ENCODE measurements at places on chromosomes 12 and 14.

GRCh38 chr14:68756000-68756481, 36.8 kb downstream of the ZFP36L1 start:
- no peak for DNase-seq

DNA sequence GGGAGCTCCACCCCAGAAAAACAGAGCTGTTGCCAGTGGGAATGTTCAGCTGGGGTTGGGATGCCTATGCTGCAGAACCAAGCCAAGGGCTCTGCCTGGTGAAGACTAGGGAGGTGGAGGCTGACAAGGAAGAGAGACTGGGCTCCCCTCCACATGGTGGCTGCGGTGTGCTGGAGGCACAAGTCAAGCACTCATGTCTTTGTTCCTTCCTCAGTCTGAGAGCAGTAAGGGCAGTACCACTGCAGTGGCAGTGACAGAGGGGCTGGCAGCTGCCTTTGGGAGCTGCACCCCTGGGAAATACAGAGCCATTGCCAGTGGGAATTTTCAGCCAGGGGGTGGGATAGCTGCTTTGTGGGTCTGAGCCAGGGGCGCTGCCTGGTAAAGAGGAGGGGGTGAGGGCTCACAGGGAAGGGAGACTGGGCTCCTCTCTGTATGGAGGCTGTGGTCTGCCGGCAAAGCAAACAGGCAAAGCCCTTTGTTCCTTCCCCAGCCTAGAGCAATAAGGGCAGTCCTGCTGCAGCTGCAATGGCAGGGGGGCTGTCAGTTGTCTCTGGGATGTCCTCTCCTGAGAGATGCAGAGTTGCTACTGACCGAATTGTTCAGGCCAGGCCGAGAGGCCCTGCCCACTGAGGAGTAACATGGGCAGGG, 255.9 kb downstream of the RAD51B start:
- DNase-seq: no peak

- DNase-seq: no peak
These were observed 525.7 kb downstream of the SOX5 start for GRCh38 chr12:23423796-23424195.

GRCh38 chr12:102708108-102708507, 208.9 kb downstream of the PAH start:
- no peak for DNase-seq

DNA sequence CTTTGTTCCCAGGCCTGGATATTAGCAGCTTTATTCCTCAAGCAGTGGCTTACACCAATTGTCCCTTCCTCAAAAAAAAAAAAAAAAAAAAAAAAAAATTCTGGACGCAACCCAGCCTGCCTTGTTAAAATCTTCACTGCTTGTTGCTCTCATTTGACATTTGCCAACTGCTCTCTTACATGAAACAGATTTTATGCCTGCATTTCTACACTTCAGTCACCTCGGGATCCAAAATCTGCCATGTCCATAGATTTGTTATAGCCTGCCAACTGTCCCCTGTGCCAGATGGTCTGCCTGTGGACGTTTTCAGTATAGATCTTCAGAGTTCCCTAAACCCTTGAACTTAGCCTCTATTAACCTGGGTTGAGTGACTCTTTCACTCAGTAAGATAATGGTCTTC, 651.5 kb downstream of the FSCB start:
- DNase-seq: no peak

GRCh38 chr14:91272341-91273272, 28.1 kb upstream of the GPR68 start:
- no peak for DNase-seq

GRCh38 chr14:77556946-77557345, 58.3 kb upstream of the ISM2 start:
- DNase-seq: peak; percentile 47

DNA sequence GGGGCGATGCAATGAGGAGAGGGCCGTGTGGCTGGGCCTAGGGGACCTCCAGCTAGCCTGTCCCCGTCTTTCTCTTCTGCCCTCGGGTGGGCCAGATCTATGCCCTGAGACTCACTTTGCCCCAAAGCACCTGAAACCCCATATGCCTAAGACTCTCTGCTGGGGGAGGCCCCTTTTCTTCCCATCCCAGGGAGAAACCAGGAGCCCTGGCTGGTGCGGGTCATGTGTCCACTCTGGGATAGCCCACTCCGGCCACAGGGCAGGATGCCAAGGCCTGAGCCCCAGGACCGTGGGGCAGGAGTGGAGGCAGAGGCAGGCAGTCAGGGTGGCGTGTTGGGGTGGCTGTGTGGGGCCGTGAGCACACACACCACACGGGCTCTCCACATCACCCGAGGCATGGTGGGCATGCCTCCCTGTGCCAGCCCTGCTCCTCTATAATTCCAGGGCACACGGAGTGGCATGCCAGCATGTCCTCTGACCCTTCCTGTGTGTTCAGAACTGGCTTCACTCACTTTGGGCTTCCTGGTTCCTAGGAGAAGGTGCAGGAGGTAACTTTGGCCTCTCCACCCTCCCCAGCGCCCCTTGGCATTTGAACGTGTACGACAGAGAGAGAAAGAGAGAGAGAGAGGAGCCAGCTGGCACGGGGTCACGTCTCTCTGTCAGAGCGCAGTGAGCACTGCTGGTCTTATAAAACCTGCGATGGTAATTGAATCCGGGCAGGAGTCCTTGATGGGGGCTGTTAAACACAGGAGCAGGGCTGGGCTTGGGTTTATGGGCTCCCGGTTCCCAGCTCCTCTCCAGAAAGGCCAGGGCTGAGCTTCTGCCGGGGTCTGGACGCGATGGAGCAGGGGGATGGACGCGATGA, 144.2 kb downstream of the KIF26A start:
- DNase-seq: no peak

GRCh38 chr12:70556179-70556869, 80.9 kb downstream of the PTPRB start:
- DNase-seq: no peak

- DNase-seq: peak; percentile 30
These were observed 44.7 kb downstream of the FERMT2 start for GRCh38 chr14:52906141-52906601.

- DNase-seq: no peak
These were observed 89.7 kb downstream of the ERGIC2 start for GRCh38 chr12:29291226-29291625.

GRCh38 chr12:45354399-45354798, 138.5 kb downstream of the ANO6 start:
- no peak for DNase-seq

DNA sequence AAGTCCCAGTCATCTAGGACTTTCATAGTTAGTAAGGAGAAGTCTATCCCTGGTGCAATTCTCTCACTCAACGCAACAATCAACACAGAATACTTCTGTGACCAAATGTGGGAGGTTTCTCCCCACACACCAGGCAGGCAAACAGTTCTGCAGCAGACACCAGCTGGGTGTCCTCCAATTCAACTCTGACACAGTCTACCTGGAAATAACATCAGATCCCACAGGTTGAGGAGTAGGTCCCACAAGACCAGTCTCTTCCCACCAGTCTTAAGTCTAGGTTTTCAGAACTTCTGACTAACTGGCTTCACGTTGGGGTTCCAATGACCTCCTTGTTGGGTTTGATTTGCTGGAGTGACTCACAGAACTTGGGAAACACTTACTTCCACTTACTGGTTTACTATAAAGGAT, 14.8 kb downstream of the ACOT6 start:
- peak; percentile 71 for DNase-seq

DNA sequence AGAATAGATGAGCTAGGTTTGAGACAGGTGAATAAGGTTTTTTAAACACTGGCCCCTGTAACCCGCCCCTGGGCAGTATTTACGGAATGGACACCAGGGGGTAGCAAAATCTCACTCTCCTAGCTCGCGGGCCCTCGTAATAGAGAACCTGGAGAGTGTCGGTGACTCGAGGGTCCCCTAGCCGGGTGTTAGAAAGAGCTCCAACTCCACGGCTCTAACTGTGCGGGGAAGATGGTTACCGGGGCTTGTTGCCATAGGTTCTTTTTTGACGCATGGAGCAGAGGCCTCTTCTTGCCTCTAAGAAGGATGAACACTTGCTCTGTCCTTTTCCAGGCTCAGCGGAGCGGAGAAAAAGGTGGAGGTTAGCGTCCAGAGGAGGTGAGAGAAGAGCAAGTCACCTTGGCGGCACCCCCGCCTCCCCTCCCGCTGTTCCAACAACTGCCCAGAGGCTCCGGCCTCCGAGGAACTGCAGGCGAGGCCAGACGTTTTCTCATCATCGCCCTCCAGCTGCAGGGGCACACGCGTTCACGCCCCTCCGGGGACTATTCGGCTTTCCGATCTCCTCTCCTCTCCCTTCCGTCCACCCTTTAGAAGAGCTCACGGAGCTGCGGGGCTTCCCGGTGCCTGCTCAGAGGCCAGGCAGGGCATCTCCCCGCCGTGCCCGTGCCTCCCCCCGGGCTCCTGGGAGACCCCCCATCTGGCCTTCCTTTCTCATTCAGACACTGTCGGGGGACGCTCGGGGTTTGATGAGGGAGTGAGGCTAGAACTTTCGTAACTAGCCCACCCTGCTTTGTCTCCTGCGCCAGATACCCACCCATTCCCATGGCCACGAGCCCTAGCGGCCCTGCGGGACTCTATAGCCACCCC, 1.4 kb upstream of the ARHGEF40 start:
- peak; percentile 72 for DNase-seq

- DNase-seq: no peak
These were observed 39.5 kb downstream of the EVL start for GRCh38 chr14:100104523-100105300.

DNA sequence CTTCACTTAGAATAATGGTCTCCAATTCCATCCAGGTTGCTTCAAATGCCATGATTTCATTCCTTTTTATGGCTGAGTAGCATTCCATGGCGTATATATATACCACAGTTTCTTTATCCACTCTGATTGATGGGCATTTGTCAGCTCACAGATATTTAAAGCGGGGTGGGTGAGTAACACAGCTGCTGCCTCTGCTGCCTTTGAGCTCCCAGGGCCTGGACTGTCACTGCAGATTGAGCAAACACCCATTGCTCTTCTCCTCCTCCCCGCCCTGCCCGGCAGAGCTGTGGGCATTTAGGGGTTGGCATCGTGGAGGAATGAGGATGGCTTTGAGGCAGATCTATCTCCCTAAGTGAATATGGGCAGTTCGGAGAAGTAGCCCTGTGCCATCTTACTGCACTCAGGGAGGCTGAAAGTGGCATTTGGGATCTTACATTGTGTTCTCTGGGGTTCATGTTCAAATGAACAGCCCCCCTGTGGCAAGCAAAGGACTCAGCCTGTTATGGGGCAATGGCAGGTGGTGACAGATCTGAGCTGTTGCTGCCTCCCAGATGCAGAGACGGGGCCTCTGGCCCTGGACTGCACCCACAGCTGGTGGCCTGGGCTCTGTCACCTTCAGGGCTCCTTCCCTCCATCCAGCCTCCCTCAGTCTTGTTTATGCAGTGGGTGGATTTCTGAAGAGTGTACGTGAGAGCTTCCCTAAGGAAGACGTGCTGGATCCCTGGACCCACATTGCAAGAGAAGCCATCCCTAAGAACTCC, 4.9 kb downstream of the RFLNA start:
- no peak for DNase-seq

- no peak for DNase-seq
These were observed 133.8 kb downstream of the SLC2A13 start for GRCh38 chr12:39972119-39972518.

GRCh38 chr12:25800101-25800500, 158.4 kb upstream of the RASSF8 start:
- DNase-seq: no peak

- no peak for DNase-seq
These were observed 53.6 kb upstream of the BCL2L14 start for GRCh38 chr12:12017135-12017581.

- DNase-seq: no peak
These were observed 1272.5 kb upstream of the SEL1L start for GRCh38 chr14:82805892-82806825.

DNA sequence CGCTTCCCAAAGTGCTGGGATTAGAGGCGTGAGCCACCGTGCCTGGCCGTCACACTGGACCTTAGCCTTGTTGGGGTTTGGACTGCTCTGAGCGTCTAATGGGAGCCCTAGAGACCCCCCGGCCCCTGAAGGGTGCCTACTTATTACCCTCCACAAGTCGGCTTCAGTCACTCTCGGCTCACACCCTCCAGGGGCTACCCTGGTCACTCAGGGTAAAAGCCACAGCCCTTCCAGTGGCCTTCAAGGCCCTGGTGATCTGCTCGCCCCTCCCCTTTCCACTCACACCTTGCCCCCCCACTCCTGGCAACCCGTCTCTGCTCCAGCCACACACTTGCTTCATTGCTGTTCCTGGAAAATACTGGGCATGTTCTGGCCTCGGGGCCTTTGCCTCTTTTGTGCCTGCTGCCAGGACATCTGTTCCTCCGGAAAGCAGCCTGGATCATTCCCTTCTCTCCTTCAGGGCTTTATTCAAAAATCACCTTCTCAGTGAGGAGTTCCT, 3.6 kb upstream of the MORN3 start:
- no peak for DNase-seq

- DNase-seq: no peak
These were observed 71.5 kb upstream of the FBRSL1 start for GRCh38 chr12:132418393-132418925.

- DNase-seq: peak; percentile 78
These were observed 132.3 kb downstream of the SNAPC1 start for GRCh38 chr14:61894452-61895077.

DNA sequence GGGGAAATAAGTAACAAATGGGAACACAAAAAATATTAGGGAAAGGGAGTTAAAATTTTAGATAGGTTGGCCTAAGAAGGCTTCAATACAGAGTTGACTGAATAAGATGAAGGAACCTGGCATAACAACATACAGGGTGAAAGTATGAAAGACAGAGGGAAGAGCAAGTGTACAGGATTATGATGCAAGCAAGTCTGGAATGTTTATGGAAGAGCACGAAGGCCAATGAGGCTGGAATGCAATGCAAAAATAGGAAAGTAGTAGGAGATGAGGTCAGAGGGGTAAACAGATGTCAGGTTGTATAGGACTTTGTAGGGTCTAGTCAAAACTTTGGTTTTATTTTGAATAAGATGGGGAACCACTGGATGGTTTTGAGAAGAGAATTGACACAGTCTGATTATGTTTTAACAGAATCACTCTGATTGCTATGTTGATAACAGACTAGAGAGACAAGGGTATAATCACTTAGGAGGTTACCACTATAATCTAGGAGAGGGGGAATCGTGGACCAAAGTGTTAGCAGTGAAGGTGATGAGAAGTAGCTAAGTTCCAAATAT, 96.8 kb downstream of the OSBPL8 start:
- no peak for DNase-seq

DNA sequence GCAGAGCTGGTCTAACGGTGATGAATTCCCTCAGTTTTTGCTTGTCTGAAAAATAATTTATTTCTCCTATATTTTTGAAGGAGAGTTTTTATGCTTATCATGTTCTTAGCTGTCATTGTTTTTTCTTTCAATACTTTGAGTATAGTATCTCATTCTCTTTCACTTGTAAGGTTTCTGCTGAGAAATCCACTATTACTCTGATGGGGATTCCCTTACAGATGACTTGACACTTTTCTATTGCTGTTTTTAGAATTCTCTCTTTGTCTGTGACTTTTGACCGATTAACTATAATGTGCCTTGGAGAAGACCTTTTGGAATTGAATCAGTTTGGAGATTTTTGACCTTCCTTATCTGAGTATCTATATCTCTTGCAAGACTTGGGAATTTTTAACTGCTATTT, 139.6 kb downstream of the PRKD1 start:
- DNase-seq: no peak

- no peak for DNase-seq
These were observed 40.8 kb downstream of the FBXL14 start for GRCh38 chr12:1553536-1553935.

Data from suppressor macrophage treated with lipopolysaccharide for 1 hour (primary cell).